ENCODE measurements at places on chromosomes 3 and 15. TPM values are rescaled to one million over a fixed set of nuclear protein-coding genes. Genes with fewer than 3 reads are reported as not detected.

- DNase-seq, result no peak
Measured at GRCh38 chr3:41148478-41148877, 50.8 kb upstream of the CTNNB1 start.

BCHE gene
- 12.4 TPM for total RNA-seq

- DNase-seq, result no peak
Measured at GRCh38 chr15:68506071-68506470, 72.7 kb upstream of the CORO2B start.

- DNase-seq, result no peak
Measured at GRCh38 chr15:33064878-33065277, 129.6 kb downstream of the FMN1 start.

GRCh38 chr3:182366746-182367145 is 426.6 kb upstream of the ATP11B start:
- DNase-seq, result no peak

GRCh38 chr15:80010131-80010673 is 39.2 kb upstream of the BCL2A1 start:
- DNase-seq, result no peak

- no peak for DNase-seq
Measured at GRCh38 chr15:51483520-51483919, 139.1 kb downstream of the DMXL2 start.

DNA sequence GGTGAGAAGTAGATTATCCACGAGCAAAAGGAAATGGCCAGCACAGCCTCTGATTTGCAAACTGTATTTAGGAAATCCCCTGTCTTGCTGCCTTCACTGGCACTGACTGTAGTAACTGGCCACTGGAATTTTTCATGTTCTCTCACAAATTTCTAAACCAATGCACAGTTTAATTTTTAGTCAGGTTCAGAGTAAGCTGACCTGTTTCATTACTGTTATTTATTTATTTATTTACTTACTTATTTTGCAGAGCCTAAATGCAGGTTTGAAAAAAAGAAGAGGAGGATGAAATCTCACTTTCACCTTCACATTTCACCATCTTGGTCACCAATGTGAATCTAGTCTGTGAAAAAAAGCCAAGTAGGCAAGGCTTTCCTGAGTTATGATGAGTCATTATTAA is 291.0 kb downstream of the PLOD2 start:
- DNase-seq, result no peak

CTXN2 gene
- total RNA-seq, result not detected

DNA sequence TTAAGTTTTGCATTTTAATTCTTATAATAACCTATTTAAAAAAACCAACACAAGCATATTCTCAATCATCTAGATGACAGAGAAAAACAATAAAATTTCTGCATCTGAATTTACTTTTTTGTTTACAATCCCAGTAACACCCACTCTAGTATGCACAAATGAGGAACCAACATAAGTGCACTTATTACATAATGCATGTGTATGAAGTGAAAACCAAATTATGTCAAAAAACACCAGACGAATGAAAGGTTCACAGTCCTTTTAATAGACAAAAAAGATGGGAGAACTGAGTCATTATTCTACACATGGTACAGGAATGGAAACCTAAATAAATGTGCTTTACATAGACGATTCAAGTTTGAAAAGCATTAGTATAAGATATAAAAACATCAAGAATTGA is 91.7 kb downstream of the NR1I2 start:
- no peak for DNase-seq

Data from thymus (tissue), 14 donors.